Activated CD8-positive, alpha-beta T cell treated with anti-CD3 and anti-CD28 coated beads, Interleukin-2, amount 10 ng/mL, durations not matched to agents 7 days and 5 days (primary cell): ENCODE measurements at places on chromosomes 12 and 14.
A peak's percentile ranks its signal among the peaks of the same experiment; 100 is the strongest.

- no peak for DNase-seq
Observed at GRCh38 chr12:108342985-108343384, 3.9 kb upstream of the CMKLR1 start.

GRCh38 chr12:64457032-64457431 lies 5.1 kb downstream of the TBK1 start:
- no peak for DNase-seq

DNA sequence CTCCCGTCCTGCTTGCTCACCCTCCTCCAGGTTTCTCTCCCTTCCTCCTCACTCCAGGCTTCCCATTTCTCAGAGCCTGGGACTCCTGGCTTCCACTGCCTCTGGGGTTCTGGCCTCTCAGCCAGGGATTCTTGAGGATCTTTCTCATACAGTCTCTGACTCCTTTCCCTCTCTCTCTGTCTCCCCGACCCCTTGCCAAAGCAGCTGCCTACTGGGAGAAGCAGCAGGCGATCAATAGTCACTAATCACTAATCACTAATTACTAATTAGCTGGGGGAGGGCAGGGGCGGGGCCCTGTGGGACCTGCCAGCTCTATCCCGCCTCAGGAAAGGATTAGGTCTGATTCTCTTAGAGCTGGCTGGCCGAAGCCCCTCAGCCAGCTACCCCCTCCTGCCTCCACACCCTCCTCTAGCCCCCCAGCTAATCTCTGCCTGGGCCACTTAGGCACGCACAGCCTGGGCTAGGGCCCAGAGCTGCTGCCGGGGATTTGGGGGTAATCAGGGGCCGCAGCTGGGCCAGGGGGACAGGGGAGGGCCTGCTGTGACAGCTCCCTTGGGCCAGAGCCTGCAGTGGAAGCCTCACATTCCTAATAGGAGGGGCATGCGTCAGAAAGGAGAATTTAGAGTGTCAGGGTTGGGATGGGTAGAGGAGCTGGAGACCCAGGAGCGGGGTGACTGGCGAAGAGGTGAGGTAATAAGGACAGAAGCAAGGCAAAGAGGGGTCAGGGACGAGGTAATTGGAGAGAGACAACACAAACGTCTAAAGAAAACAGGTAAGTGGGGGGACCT lies 2.8 kb downstream of the NXPH4 start:
- DNase-seq: no peak

- no peak for DNase-seq
Observed at GRCh38 chr14:68772761-68773381, 20.0 kb downstream of the ZFP36L1 start.

GRCh38 chr12:102430661-102431060 lies 49.7 kb downstream of the IGF1 start:
- no peak for DNase-seq

- no peak for DNase-seq
Observed at GRCh38 chr14:96663491-96664067, 133.6 kb upstream of the VRK1 start.

GRCh38 chr14:85273099-85273677 lies 256.8 kb upstream of the FLRT2 start:
- DNase-seq: no peak

DNA sequence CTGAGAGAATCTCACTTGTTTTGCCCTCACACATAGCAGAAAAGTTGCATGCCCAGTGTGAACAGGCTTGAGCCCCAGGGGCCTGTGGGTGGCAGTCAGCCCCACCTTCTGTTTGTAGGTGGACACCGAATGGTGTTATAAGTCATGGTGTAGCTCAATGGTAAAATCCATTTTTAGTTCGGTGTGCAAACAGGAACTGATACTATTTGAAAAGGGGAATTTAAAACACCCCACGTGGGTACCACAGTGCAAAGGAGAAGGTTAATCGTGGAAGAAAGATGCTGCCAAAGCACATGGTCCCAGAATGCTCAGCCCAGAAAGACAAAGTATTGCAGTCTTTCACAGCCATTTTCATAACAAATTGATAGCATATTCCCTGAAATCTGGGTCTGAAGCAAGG lies 71.8 kb upstream of the GZMB start:
- DNase-seq: no peak

DNA sequence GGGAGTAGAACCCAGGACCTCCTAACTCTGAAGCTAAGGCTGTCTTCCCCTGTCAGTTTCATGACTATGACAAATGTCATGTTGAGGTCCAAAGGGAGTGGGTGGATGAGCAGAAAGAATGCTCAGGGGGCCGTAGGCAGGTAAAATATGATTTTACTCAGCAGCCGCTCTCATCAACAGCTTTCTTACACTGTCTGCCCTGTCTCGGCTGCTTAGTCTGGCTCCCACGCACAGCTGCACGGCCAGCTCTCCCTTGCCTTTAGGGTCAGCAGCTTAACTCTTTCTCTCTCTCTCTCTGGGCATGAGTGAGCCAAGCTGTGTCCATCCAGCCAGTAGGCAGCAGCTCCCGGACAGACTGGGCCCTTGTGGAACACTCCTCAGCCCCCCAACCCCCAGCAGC lies 95.2 kb downstream of the GCH1 start:
- no peak for DNase-seq

GRCh38 chr12:14995583-14996425 lies 23.0 kb downstream of the PDE6H start:
- no peak for DNase-seq

GRCh38 chr12:13257356-13257875 lies 60.9 kb downstream of the EMP1 start:
- no peak for DNase-seq

GRCh38 chr12:47590771-47591360 lies 115.0 kb downstream of the RPAP3 start:
- no peak for DNase-seq

GRCh38 chr14:69901113-69901951 lies 22.1 kb downstream of the SMOC1 start:
- no peak for DNase-seq

- no peak for DNase-seq
Observed at GRCh38 chr12:56221232-56221756, 428 bp downstream of the RNF41 start.

DNA sequence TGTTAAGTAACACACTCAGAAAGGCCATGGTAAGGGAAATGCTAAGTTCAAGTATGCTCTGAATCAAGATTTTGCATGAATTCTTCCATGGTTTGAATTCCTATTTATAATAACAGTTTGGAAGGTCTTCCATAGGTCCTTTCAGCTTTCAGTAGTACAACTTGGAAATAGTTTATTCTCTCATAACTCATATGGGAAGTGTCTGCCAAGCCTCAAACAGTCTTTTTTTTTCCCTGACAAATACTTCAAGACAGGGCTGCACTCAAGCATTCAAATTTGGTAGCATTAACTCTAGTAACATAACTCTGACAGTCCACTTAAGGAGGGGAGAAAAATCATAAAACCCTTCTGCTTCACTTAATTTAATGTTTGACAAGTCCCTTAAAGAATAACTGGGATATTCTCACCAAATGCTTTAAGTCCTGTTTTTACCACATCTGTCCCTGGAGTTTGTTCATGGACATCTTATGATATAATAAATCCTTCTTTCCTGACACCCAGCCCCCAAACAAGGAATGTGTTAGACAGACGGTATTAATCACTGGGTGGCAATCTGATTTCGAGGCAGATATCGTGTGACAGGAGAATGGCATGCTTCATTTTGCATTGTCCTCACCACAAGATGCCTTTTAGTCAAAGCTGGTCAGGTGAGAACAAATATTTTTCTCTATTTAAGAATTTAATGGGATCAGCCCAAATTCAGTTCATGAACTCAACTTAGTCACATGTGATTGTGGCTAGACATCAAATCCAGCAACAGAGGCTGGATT lies 165.7 kb downstream of the BMP4 start:
- DNase-seq: no peak

- no peak for DNase-seq
Observed at GRCh38 chr14:75539162-75539560, 16.9 kb downstream of the BATF start.

DNA sequence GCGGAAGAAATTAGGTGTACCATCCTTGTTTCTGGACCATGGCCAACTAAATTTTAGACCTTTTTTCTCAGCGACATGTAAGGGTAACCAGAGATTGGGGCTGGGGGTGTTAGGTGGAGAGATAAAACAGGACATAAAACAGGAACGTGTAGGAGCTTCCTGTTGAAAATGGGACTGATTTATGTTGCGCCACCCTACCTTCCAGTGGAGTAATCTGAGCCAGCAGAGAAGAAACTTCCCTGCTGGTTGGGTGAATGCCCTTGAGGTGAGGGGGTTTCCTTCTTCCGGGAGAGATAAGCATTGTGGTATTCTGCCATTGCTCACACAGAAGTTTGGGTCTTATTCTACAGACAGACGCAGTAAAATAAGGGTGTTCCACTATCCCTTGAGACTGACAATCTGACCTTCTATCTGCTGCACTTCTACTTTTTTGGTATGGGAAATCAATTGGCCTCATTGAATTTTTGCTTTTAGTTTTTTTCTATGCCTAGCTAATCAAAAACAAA lies 417.6 kb downstream of the PCNX1 start:
- peak; percentile 56 for DNase-seq

DNA sequence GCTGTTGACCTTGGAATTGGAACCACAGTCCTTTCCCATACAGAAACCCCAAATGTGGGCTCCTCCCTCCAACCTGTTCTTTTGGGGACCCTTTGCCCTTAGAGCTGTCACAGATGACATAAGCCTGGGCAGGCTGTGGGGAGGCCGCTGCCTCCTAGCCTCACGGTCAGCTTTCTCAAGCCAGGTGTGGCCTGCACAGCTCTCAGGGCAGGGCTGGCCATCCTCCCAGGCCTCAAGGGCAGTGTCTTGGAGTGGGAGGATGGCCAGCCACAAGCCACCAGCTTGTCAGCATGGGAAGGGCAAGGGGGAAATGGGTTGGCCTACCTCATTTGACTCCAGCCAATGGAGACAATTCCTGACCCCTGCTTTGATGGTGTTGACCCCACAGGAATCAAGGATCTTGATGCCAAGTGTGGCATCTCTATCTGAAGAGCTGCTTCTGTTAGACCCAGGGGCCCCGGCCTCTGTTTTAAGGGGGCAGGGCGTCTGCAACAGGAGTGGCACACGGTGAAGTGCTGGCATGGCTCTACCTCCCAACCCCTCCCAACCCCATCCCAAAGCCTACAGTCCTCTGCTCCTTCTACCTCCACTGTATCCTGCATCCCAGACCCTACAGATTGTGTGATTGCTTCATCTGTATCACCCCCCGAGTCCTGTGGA lies 11.5 kb downstream of the CBLN3 start:
- no peak for DNase-seq

GRCh38 chr12:121326996-121327674 lies 25.1 kb downstream of the ANAPC5 start:
- DNase-seq: no peak

- DNase-seq: no peak
Observed at GRCh38 chr12:1662761-1663439, 28.0 kb upstream of the ADIPOR2 start.

DNA sequence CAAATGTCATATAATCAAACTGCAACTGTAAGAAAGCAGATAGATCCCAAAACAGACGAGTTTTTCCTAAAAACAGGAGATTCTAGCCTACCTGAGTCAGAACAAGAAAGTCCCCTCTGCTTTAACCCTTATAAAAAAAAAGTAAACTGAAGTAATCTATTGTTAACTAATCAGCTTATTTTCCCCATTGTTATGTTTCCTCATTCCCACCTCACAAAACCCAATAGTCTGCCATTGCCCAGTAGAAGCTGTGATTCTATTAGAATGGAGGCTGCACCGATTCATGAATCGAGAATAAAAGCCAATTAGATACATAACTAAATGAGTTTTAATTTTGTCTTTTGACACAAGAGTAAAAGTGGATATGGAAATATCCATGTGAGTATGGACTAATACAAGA lies 115.4 kb downstream of the MED13L start:
- DNase-seq: no peak

- peak; percentile 49 for DNase-seq
Observed at GRCh38 chr14:24139272-24139934, 2.0 kb downstream of the EMC9 start.

DNA sequence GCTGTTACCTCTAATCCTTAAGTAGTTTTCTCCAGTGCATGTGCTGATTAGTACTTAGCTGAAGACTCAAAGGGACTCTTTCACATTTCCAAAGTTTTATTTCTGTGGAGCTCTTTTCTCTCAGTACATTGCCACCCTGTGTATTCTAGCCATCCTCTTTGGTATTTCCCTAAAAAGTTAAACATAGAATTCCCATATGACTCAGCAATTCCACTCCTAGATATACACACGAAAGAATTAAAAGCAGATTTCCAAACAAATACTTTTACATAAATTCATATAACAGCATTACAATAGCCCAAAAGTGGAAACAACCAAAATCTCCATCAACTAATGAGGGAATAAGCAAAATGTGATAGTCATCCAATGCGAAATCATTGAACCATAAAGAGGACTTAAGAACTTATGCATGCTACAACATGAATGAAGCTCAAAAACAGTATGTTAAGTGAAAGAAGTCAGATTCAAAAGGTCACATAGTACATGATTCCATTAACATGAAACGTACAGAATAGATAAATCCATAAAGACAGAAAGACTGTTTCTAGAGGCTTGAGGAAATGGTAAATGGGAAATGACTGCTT lies 9.0 kb upstream of the NOVA1 start:
- DNase-seq: no peak

- DNase-seq: no peak
Observed at GRCh38 chr12:31647086-31647491, 12.4 kb upstream of the ETFBKMT start.

- DNase-seq: no peak
Observed at GRCh38 chr14:68696721-68697495, 96.0 kb downstream of the ZFP36L1 start.

DNA sequence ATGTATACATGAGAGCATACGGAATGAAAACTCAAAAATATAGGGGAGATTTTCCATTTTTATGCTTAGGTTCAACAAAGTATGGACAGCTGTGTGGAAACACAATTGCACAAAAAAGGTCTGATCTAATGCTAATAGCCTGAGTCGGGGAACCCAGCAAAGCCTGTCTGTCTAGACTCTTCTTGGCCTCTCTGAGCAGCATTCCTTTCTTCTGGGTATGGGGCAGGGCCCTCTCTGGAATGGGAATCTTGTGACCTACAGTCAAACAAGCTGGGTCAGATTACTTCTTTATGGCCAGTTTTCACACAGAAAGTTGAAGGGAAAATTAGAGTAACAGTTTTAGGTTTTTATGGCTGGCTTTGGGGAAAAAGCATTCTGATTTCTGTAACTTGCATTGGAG lies 534.0 kb upstream of the LMO3 start:
- DNase-seq: no peak

DNA sequence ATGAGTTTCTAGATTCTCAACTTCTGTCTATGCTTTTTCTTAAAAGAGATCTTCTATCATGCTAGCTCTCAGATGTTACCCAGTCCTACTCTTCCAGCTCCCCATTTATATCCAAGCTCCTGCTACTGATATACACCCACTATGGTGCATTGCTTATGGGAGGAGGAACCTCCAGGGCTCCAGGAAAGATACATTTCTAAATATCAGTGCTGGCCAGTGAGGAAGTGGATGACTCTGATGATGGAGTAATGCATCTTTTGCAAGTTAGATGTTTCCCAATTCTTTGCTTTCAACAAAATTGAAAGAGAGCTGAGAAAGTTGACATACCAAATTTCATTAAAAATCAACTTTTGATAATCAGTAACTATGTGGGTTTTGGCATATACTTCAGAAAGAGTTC lies 105.7 kb upstream of the RESF1 start:
- DNase-seq: no peak
